GM06990 (cell line): ENCODE measurements at places on chromosomes 16 and 17.

DNA sequence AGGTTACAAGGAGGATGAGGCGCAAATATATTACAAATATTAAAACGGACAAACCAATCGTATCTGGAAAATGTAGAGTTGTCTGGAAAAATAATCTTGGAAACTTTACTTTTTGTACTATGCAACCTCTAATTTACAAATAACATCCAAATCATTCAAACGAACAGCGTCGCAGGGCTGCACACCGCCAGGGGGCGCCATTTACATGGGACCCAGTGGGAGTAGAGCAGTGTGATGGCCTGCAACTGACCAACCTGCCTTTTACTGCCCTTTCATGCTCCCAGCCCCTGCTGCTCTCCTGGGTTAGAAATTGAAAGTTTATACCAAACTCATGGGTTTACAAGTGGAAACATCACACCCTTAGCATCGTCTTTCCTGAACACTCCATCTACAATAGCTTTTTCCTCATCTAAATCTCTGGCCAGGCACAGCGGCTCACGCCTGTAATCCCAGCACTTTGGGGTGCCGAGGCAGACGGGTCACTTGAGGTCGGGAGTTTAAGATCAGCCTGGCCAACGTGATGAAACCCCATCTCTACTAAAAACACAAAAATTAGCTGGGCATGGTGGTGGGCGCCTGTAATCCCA lies 10.0 kb downstream of the PITPNC1 start:
- peak; percentile 56 for DNase-seq

DNA sequence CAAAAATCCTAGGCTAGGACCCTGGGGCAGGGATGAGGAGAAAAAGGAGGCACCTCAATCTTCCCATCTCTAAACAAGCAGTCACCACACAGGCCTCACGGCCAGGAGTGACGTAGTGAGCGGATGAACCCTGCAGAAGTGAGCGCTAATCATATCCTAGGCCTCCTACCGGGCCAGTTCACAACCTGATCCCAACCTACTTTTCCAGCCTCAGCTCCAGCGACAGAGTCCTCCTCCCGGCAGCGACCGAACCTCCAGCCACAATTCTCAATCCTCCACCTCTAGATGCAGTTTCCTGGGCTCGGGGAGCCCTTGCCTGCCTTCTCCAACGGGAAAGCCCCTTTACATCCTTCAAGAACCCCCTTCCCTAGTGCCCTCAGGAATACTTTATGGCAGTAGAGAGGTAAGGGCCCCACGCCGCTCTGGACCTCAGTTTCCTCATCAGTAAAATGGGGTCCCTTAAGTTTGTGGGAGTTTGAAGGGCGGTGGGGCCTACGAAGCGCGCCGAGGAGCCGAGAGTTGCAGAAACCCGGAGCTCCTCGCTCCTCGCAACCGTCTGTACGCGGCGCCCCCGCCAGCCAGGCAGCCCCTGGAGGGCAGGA lies 1.4 kb downstream of the ZNF668 start:
- peak; percentile 47 for DNase-seq

DNA sequence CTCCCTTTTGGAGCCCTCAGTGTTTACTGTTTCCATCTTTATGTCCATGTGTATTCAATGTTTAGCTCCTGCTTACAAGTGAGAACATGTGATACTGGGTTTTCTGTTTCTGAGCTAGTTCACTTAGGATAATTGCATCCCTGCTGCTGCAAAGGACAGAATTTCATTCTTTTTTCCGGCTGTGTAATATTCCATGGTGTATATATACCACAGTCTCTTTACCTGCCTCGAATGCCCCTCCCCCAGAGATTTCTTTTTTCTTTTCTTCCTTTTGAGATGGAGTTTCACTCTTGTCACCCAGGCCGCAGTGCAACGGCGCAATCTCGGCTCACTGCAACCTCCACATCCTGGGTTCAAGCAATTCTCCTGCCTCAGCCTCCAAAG lies 60.9 kb downstream of the RMI2 start:
- no peak for DNase-seq

DNA sequence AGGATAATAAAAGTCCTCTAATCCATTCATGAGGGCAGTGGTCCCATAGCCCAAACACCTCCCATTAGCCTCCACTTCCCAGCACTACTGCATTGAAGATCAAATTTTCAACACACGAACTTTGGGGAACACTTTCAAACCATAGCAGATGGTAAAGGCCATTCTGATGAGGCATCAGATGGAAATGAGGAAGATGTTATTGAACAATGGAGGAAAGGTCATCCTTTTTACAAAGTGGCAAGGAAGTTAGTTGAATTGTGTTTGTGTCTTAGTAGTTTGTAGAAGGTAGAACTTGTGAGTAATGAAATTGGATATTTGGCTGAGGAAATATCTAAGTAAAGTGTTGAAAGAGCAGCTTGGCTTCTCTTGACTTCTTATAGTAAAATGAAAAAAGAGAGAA lies 93.3 kb upstream of the NLRP1 start:
- no peak for DNase-seq

DNA sequence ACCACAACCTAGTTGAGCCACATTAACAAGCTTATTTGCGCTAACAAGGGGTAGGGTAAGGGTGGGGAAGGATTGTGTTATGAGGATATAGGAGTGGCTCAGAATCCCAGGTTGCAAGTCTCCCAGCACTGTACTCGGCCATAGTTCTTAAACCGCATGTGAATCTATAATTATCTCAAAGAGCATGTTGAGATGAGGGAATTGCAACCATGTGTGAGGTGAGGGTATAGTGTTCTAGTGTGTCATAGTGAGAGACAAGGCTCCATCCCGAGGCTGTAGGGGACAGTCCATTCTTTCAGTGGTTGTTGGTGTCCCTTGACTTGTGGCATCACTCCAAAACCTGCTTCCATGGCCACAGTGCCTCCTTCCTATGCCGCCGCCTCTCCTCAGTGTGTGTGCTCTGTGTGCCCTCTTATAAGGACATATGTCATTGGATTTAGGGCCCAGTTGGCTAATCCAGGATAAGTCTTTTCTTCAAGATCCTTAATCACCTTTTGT lies 22.7 kb upstream of the ATP5MC1 start:
- no peak for DNase-seq

GRCh38 chr16:49464877-49465504 lies 91.4 kb downstream of the C16orf78 start:
- DNase-seq: no peak

DNA sequence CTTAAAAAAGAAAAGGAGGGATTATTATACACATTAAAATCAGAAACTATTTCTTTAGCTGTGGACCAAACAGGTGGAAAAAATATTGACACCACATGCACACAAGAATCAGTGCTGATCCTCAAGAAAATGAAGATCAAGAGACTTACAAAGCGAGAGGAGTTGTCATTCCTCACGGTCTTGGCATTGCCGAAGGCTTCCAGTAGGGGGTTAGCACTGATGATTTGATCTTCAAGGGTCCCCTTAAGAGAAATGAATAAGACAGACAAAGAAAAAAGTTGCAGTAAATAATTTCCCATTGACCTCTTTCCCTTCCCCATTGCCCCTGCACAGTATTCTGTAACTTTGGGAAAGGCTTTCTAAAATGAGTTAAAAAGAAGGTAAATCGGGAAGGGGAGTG lies 6.0 kb downstream of the MYH4 start:
- DNase-seq: no peak

DNA sequence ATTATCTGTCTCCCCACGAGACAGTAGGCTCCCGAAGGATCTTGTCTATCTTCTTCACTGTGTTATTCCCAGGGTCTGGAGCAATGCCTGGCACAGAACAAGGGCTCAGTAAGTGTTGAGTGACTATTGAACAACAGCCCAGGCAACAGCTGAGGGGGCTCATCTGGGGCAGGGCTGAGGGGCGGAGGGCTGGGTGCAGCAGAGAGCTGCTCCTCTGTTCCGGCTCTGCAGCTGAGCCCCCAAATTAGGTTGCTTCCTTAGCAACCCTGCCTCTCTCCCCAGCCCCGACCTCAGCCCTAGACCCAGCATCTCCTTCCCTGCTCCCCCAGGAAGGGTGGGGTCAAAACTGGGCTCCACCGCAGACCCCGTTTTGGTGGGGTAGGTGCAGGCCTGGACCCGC lies 32.2 kb downstream of the ITGAE start:
- DNase-seq: no peak

GRCh38 chr17:38982858-38983746 lies 15.9 kb upstream of the FBXO47 start:
- DNase-seq: no peak

GRCh38 chr17:64244165-64244564 lies 18.9 kb downstream of the TEX2 start:
- DNase-seq: no peak

- no peak for DNase-seq
Measured at GRCh38 chr16:57239107-57239506, 6.0 kb upstream of the ARL2BP start.

DNA sequence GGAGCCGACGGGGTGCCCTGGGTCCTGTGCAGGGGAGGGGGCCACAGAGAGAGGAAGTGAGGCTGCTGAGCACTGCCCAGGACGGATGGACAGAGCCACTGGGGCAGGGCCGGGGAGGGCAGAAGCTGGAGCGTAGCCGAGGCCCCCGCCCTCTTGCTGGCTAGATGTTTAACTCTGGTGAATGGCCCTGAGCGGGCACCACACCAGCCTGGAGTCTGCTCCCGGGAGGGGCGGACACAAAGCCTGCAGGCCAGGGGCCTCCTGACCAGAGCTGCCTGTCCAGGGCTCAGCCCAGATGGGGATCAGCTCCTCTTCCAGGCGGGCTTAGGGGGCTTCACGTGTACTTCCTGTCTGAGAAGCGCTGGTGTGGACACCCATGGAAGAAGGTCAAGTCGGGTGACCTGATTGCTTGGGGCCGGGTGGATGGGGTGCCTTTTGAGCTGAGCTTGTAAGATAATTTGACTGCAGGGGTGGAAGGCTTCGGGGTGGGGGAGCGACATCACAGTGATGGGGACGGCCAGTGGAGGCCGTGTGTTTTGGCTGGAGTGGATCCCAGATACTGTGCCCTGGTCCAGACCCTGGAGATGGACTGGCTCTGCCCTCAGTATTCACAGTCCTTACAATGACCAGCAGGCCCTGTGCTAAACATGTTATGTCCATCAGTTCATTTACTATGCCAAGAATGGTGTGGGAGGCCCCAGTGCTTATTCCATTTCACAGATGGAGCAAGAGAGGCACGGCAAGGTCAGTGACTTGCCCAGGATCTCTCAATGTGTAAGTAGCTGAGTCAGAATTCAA lies 33.7 kb upstream of the CIBAR2 start:
- DNase-seq: no peak

DNA sequence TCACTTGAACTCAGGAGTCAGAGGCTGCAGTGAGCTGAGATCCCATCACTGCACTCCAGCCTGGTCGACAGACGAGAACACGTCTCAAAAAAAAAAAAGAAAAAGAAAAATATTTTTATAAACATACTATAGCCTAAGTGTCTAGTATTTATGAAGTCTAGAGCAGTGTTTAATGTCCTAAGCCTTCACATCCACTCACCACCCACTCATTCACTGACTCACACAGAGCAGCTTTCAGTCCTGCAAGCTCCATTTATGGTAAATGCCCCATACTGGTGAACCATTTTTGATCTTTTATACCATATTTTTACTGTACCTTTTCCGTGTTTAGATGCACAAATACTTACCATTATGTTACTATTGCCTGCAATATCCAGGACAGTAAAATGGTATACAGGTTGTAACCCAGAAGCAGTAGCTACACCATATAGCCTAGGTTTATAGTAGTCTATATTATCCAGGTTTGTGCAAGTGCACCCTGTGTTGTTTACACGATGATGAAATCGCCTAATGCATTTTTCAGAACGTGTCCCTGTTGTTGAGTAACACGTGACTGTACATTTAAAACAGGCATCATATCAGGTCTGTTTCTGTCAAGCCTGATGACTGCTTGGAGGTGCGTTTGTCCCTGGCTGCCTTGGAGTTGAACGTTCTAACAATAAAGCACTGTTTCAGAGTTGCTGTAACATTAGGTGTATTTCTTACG lies 10.1 kb downstream of the NUDT7 start:
- no peak for DNase-seq

DNA sequence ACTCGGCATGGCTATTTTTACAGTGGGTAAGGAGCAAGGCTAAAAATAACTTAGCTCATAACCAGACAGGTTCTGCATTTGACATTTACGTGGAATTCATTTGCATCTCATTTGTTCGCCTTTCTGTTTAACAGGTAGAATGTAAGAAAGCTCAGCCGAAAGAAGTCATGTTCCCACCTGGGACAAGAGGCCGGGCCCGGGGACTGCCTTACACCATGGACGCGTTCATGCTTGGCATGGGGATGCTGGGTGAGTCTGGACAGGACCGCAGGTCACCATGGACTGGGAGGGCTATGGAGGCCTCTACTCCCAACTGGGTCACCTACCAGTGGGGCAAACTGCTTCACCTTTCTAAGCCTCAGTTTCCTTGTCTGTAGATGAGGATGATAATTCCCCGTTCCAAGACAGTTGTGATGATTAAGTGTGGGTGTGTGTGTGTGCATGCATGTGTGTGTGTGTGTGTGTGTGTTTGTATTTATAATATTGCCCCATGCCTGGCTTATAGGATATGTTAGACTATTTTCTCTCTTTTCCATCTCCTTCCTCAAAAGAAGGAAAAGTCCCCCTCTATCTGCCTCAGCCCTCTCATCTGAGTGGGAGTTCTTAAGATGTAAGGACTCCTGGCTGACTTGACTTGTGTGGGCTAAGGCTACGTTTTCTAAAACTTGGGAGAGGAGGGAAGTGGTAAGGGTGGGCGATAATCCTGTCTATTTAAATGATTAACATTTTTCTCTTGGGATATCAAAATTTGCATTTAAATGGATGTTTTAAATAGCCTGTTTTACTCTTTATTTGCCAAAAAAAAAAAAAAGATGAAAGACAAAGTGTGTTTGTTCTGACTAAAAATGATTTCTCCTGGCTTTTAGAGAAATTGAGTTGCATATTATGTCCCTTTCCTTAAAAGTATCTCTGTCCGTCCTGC lies 129.0 kb downstream of the CCDC182 start:
- no peak for DNase-seq

- no peak for DNase-seq
Measured at GRCh38 chr17:73112246-73112645, 19.8 kb upstream of the SLC39A11 start.

- peak; percentile 55 for DNase-seq
Measured at GRCh38 chr17:58335061-58335731, 6.6 kb upstream of the TSPOAP1 start.

DNA sequence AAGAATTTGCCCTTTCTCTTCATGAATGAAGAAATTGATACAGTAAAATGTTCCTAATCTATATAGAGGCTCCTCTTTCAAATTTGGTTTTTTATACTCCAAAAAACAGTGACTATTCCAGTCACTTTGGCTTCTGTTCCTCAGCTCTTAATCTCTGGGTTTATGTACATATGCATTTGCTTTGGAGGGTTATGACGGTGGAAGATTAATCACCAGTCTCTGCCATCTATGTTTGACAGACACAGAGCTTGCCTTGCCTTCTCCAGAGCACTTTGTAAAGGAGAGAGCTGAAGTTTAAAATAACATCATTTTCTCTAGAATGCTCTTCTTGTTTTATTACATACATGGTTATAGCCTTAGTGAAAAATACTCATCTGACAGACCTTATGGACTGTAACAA lies 99.3 kb downstream of the NLK start:
- DNase-seq: no peak

- DNase-seq: peak; percentile 67
Measured at GRCh38 chr17:27241346-27241946, 52.5 kb upstream of the WSB1 start.

GRCh38 chr16:5916711-5917191 lies 819.2 kb upstream of the EEF2KMT start:
- DNase-seq: no peak
